ENCODE measurements at places on chromosomes 2 and 18.
A peak's percentile ranks its signal among the peaks of the same experiment; 100 is the strongest.

GRCh38 chr18:80198391-80198790, 48.9 kb downstream of the PARD6G start:
- peaks cover 35% of the 10 kb centered on the region for H3K4me1 ChIP-seq
- DNase-seq, result no peak
- H3K27me3 ChIP-seq, result no peaks in the 10 kb centered on the region

GRCh38 chr2:242001853-242002252, 132.3 kb downstream of the RTP5 start:
- no peaks in the 10 kb centered on the region for H3K4me1 ChIP-seq
- H3K27ac ChIP-seq, result no peak overlapping the region
- H3K4me3 ChIP-seq, result no peak overlapping the region
- no peak for DNase-seq

GRCh38 chr2:152506843-152507242, 171.9 kb downstream of the FMNL2 start:
- H3K27ac ChIP-seq, result peak overlapping the region; percentile 76
- no peaks in the 10 kb centered on the region for H3K27me3 ChIP-seq
- DNase-seq, result peak; percentile 92
- no peak overlapping the region for H3K4me3 ChIP-seq

DNA sequence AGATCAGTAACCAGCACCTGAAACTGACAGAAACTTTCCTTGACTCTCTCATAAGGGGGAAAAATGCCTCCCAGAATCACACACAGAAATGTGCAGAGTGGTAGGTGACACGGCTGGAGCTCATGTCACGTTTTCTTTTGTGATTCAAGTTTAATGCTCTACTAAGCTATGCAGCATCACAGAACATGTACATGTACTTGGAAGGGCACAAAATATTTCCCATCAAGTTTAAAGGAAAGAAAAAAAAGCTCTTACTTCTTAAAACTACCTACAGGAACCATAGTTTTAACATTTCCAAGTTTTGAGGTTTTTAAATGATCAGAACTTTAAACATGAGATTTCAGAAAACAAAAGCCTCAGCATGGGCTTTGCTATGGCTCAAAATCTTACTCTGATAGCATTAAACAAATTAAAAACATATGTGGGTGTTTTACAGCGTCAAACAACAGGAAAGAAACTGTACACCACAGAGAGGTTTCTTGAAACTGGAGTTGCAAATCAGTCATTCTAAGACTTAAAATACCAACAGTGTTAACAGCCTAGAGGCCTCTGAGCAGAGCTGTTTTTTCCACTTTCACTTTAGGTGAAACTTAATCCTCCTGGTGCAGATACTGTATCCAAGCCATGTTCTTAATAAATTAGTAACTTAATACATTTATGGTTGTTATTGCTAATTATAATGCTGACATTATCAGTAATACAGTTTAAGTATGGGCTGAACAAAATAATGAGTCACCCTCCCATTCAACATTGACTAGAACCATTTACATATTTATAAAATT, 30.1 kb downstream of the MBP start:
- peak; percentile 91 for DNase-seq
- H3K4me1 ChIP-seq, result peaks cover 55% of the 10 kb centered on the region
- peak overlapping the region; percentile 27 for H3K4me3 ChIP-seq
- H3K27ac ChIP-seq, result peak overlapping the region; percentile 95
- no peaks in the 10 kb centered on the region for H3K36me3 ChIP-seq

DNA sequence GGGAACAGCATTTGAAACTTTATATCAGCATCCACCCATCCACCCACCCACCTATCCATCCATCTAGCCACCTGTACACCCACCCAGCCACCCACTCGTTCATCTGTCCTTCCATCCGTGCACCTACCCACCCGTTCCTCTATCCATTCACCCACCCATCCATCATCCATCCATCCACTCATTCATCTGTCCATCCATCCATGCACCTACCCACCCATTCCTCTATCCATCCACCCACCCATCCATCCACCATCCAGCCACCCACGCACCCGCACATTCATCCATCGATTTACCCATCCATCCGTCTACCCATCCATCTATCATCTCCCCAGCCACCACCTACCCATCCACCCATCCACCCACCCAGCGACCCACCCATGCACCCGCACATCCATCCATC, 24.8 kb downstream of the LDLRAD4 start:
- no peak overlapping the region for H3K4me3 ChIP-seq
- no peaks in the 10 kb centered on the region for H3K36me3 ChIP-seq
- H3K27ac ChIP-seq, result no peak overlapping the region
- no peaks in the 10 kb centered on the region for H3K4me1 ChIP-seq
- no peaks in the 10 kb centered on the region for H3K27me3 ChIP-seq

Measured in astrocyte (in vitro differentiated cells and primary cell).